Activated T-helper 17 cell treated with anti-CD3 and anti-CD28 coated beads, Interleukin-2, amount 50 U/mL, for 72 hours (primary cell): ENCODE measurements at places on chromosomes 7 and 10. TPM values are rescaled to one million over a fixed set of nuclear protein-coding genes. Genes with fewer than 3 reads are reported as not detected.

The BTBD16 gene
- not detected for total RNA-seq

DNA sequence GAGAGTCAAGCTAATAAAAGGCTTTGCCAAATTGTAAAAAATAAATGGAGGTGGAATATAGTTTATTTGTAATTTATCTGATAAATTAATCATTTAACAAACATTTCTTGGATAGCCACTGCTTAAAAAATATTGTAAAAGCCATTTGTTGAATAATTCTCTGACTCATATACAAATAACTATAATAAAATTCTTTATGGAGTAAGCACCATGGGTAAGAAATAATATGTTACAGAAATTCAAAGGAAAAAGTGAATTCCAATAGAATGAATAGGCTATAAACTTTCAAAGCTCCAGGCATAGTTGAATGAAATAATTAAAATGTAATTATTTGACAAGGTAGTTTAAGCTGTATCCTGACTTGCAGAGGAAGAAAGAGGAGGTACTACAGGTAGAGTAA lies 291.4 kb upstream of the TMEM229A start:
- no peak for ATAC-seq

GRCh38 chr10:79073784-79074432 lies 5.1 kb downstream of the ZMIZ1 start:
- ATAC-seq: no peak

GRCh38 chr7:97009753-97010732 lies 4.7 kb downstream of the DLX6 start:
- ATAC-seq: no peak

GRCh38 chr7:1458683-1459511 lies at the start of gene MICALL2:
Gene MICALL2 (minus strand): TSS chr7:1459470. CDS start chr7:1459326, 144 bp downstream.
- ATAC-seq: peak; percentile 40

GRCh38 chr10:66927971-66928770 lies 2.3 kb downstream of the LRRTM3 start:
- no peak for ATAC-seq

DNA sequence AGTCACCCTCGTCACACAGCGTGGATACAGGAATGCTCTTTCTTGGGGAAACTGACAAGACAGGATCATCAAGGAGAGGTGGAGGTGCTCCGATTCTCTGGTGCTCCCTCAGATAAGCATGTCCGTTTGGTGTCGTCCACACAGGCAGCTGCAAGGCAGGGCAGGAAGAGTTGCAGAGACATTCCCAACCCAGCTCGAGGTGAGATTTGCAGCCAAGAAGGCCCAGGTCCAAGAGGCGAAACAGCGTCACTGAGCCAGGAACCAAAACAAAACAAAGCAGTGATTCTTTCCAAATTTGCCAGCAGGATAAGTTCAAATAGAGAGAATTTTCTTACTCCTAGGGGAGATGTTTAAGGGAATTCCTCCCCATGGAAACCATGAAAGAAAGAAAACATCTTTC lies 386.5 kb upstream of the PFKP start:
- no peak for ATAC-seq

DNA sequence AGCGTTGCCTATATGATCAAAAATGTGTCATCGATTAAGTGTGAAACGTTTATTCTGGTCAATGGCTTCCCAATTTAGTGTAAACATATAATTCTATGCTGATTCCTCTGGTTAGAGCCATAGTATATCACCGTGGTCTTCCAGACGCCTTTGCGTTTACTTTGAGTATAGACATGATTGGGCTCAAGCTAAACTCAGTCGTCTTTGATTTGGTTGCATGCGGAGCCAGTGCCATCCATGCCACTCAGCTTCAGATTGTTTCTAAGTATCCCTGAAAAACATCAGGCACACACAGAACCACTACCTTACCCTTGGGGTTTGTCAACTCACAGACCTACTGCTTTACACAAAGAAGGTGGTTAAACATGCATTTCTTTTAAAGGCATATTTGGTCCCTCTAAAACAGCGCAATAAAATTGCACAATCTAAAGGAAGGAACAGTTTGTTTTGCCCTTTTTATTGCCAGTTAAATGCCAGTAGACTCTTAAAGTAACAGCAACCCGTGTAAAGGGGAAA lies 273.6 kb upstream of the KLF6 start:
- no peak for ATAC-seq

DNA sequence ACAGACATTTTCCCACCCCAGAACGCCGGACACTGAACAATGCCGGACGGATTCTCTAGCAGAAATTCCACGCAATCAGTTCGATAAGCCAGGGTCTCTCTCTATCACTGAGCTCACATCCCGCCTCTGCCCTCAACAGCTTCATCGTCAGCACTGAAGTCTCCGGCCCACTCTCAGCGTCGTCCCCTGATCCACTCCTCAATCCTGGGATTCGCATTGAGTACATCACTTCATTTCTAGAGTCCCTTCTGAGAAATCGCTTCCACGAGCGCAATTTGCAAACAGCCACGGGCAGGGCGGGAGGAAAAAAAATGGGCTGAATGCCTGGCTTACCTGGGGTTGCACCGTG lies 365 bp downstream of the YME1L1 start:
- ATAC-seq: peak; percentile 18

DNA sequence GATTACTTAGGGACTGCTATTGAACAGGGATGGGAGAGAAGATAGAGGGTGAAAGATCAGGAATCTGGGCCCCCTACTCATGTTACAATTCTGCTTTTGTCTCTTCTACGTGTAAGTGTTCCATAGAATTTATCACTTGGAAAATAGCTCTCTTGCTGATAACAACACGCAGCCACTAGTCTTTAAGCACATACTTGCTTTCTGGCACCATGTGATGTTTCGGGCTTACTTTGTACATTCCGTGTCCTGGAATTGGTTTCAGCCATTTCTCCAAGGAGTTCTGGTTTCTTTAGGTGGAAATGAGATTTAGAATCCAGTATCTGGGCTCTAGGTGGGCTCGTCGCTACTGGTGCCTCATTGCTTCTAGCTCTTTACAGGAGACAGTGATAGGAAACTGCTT lies 59.7 kb downstream of the TFAM start:
- no peak for ATAC-seq

The PPP3CB gene
- total RNA-seq: 43.9 TPM

GRCh38 chr10:71234004-71234894 lies 21.9 kb downstream of the UNC5B start:
- ATAC-seq: no peak

DNA sequence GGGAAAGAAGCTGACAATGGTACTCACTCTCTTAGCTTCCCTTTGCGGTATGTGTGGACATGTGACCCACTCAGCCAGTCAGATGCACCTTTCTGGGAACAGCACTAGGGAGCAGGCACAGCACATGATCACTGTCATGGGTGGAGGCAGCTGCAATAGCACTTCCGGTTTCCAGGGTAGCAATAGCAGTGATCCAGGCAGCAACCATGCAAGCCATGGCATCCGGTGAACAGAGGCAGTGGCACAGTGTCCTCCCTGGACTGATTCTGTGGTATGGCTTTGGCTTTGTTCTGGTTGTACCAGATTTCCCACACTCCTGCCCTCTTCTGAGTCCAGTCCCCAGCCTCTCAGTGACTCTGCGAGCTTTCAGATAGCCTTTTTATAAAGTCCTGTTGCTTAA lies 86.8 kb upstream of the NAMPT start:
- no peak for ATAC-seq

GRCh38 chr7:105084581-105084980 lies 70.6 kb downstream of the KMT2E start:
- ATAC-seq: no peak

- peak; percentile 54 for ATAC-seq
Observed at GRCh38 chr7:93055543-93056107, 62.2 kb downstream of the SAMD9 start.
